CD4-positive, alpha-beta T cell treated with Interleukin-15 for 4 hours (primary cell): ENCODE measurements at places on chromosomes 3 and 15.

GRCh38 chr3:167497903-167498302, 24.1 kb upstream of the SERPINI2 start:
- DNase-seq = no peak

GRCh38 chr15:74168711-74169126, 4.8 kb upstream of the ISLR start:
- DNase-seq = no peak

GRCh38 chr3:159861369-159861987, 127.2 kb upstream of the IL12A start:
- no peak for DNase-seq

DNA sequence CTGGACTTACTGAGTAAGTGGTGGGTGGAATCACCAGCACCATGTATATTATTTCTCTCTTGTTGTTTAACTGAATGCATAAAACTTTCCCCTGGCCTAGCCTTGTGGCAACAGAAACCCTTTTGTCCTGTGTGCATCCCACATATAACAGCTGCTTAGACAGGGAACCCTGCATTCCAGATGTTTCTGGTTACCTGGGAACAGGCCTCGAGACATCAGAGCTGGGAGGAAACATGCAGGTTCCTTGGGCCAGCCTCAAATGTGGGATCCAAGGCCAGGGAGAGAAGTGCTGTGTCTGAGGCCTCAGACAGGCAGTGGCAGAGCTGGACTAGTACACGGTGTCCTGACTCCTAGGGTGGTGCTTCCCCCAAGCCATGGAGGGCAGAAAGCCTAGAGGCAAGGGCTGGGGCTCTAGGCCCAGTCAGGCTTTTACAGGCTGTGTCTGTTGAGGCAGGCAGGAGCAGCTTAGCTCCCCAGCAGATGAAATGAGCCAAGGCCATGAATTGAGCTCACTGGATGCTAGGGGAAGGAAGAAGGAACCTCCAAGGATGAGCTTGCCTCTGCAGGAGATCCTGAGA, 57.7 kb downstream of the ITGA11 start:
- no peak for DNase-seq

DNA sequence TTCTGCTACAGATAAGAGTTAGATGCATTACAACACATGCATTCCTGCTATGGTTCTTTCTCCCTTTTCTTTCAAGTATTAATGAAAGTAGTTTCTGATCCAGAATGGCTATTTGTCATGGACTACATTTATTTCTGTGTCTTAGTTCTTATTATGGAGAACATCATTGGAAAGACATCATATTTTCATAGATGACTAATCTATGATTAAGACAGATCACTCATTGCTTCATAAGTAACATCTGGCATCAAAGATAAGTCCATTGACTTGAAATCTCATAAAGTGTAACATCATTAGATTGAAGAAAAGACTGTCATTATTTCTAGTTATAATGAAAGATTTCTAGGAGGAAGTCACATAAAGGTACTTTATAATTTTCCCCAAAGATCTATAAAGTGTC, 366.7 kb downstream of the NSUN3 start:
- no peak for DNase-seq

DNA sequence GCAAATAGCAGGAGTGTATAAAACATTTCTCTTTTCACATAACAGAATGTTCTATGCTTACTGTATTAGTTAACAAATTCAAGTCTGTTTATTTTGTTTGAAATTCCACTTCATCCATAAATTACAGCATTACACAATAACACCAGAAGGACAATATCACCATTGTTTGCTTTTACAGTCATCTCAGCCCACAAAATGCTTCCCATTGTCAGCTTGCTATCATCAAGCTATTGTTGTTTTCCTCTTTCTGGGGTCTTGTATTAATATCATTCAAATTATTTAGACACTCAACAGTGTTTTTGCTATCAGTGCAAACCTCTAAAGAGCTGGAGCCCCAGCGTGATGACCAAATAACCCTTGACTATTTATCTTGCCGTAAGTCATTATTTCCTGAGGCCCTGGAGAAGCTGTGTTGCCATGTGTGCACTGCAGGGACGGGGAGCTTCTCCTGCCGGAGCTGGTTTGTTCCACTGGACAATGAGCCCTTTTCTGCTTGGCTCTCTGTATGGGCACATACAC, 1.1 kb downstream of the SAMMSON start:
- no peak for DNase-seq
